ENCODE measurements at places on chromosomes 12 and 14. TPM values are rescaled to one million over a fixed set of nuclear protein-coding genes. Genes with fewer than 3 reads are reported as not detected.

VEZT gene
- 71.2 TPM for total RNA-seq

GRCh38 chr12:39127401-39127800 is 222.0 kb upstream of the CPNE8 start:
- peak; percentile 55 for DNase-seq

DNA sequence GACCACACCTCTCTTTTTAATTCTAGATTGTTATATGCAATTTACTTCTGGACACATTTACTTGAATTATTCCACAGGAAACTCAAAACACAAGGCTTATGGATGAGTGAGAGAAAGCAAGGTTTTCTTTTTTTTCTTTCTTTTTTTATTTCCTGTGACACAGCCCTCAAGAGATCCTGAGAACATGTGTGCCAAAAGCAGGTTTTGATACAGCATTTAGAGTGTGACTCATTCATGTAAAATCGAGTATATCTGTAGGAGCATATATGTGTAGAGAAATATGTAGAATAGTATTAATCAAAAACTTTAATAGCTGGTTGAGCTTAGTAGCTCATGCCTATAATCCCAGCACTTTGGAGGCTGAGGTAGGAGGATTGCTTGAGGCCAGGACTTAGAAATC is 4.4 kb upstream of the MAX start:
- DNase-seq: no peak

GRCh38 chr14:25086821-25087396 is 37.0 kb upstream of the STXBP6 start:
- DNase-seq: no peak

- peak; percentile 58 for DNase-seq
Observed at GRCh38 chr14:60090864-60091519, 731 bp upstream of the PCNX4 start.

- DNase-seq: no peak
Observed at GRCh38 chr12:6336889-6337853, 4.7 kb downstream of the TNFRSF1A start.

DNA sequence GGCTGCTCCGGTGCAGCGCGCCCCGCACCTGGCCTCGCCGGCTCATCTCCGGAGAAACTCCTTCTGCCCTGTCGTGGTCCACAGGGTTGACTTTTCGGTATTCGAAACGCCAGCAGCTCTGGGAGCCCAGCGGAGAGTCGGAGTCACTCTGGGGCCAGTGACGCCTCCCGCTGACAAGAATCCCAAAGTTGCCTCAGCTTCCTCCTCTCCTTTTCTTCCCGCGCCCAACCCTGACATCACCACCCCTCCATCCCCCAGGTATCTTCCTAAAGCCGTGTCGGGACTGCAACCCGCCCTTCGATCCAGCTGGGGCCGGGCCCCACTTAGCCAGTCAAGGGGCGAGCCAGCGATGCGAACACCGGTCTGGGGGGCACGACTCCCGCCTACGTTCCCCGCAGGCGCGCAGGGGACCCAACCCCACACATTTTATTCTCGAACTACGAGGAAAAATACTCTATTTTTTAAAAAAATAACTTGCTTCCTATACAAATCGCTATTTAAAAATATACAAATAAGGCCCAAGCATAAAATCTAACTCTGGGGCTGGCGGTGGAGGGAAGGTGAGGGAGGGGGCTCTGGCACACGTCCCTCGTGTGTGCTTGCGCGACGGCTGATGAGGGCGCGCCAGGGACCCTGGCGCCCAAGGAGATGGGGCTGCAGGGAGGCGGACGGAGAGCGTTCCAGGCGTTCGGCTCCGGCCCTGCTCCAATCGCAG is 2.1 kb downstream of the NKX2-8 start:
- DNase-seq: no peak

GRCh38 chr12:27336282-27336653 is 3.6 kb downstream of the BMAL2 start:
- DNase-seq: no peak

- DNase-seq: peak; percentile 73
Observed at GRCh38 chr12:27185234-27186021, 58.7 kb upstream of the STK38L start.

DNA sequence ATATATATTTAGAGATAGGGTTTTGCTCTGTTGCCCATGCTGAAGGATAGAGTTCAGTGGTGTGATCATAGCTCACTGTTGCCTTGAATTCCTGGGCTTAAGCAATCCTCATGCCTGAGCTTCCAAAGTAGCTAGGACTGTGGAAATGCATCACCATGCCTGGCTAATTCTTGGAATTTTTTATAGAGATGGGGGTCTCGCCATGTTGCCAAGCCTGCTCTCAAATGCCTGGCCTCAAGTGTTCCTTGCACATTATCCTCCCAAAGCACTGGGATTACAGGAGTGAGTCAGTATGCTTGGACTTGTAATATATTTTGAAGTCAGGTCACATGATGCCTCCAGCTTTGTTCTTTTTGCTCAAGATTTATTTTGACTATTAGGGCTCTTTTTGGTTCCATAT is 178.0 kb downstream of the RPAP3 start:
- no peak for DNase-seq

DNA sequence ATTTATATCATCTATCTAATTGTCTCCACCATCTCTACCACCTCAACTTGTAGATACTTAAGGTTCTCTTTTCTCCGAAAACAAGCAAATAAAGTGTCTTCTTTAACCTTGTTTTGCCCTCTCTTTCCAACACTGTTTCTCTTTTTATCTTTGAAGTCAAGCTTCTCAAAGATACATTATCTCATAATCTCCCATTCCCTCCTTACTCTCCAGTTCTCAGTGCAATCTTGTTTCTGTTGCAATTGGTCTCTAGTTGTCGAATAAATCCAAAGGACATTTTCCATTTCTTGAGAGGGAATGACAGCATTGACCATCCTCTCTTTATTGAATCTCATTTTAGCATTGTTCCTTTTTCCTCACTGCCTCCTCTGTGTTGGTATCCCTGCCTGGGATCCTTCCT is 383.3 kb downstream of the SOX5 start:
- no peak for DNase-seq

DNA sequence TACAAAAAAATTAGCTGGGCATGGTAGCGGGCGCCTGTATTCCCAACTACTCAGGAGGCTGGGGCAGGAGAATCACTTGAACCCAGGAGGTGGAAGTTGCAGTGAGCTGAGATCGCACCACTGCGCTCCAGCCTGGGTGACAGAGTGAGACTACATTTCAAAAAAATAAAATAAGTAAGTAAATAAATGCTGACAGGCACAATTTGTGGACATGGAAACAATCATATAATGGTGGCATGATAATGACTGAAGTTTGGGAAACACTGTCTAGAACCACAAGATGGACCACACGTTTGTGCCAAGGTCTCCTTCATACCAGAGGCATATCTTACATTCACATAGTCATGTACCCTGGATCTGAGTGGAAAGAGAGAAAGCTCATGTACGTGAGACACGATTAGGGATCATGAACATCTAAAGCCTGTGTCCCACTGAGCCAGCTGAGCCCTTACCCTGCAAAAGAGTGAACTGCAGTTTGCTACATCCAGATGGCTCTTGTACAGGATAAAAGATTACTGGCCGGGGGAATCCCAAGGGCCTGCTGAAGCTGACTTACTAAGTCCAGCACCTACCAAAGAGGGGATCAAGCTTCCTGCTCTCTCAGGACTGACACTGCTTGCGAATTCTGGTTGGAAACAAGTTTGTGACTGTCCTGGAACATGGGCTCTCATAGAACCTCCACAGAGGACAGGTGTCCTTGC is 62.9 kb downstream of the TRAFD1 start:
- no peak for DNase-seq

- DNase-seq: no peak
Observed at GRCh38 chr12:19688532-19688931, 249.2 kb downstream of the AEBP2 start.

DNA sequence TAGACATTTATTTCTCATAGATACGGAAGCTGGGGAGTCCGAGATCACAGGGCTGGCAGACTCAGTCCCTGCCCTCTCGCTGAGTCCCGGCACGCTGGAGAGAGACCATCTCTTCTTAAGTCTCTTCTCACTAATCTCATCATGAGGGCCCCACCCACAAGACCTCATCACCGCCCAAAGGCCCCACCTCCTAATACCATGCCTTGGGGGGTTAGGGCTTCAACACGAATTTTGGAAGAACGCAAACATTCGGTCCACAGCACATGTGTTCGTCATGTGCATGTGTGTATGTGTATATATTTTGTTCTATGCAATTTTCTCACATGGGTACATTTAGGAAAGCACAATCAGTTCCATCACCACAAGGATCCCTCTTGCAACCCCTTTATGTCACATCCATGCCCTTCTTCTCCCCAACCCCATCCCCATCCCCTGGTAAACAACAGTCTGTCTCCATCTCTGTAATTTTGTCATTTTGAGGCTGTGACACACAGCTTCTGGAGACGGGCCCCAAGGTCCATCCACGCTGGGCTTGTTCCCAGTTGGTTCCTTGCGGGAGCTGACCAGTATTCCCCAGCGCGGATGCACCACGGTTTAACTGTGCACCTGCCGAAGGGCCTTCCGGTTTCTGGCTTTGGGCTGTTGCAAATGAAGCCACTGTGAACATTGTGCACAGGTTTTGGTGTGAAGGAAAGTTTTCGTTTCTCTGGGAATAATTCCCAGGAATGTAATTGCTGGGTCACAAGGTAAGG is 317.5 kb upstream of the DIO3 start:
- DNase-seq: no peak

DNA sequence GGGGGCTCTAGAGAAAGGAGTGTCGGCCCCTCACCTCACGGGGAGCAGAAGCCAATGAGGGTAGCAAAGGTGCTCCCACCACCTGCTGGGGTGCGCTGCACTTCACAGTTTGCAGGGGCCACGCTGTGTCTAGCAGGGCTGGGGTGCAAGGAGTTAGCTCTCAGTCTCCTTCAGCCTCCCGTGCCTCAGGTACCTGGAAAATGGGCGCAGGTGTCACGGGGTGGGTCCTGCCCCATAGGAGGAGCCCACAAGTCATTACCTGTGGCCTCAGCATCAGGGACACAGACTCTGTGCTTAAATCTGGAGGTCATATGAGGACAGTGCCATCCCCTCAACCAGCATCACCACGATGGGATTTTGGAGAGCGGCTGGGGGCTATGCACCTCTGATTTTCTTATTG is 326.7 kb downstream of the ADGRD1 start:
- DNase-seq: no peak

DNA sequence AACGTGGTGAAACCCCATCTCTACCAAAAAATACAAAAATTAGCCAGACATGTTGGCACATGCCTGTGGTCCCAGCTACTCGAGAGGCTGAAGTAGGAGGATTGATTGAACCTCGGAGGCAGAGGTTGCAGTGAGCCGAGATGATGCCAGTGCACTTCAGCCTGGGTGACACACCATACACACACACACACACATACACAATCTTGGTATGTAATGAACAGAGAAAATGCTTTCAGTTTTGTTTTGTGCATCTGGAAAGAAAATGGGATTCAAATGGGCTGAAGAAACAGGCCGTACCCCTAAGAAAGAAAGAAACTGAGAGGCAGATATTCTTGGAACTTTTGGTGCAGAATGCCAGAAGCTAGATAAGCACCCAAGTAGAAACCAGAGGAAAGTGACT is 107.2 kb downstream of the PDE3A start:
- DNase-seq: peak; percentile 57

GRCh38 chr12:117470804-117471203 is 109.4 kb upstream of the NOS1 start:
- DNase-seq: no peak

- no peak for DNase-seq
Observed at GRCh38 chr14:44979273-44979672, 17.3 kb downstream of the TOGARAM1 start.

DNA sequence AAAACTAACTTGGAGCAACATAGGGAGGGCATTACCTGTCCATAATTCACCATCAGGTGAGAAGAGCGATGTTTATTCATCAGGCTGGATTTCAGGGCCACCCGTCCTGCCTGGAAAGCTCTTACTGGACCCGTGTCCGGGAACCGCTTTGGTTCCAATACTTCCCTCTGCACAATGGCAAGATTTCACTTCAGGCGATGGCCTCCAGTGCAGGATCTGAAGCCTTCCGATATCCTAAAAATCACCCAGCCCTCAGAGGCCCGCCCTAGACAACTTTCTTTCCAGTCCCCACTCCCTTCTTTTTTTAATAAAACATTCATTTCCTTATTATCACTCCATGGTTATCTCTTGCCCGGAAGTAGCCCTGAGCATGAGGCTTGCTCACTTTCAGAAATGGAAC is 92.5 kb downstream of the BCL11B start:
- no peak for DNase-seq

DNA sequence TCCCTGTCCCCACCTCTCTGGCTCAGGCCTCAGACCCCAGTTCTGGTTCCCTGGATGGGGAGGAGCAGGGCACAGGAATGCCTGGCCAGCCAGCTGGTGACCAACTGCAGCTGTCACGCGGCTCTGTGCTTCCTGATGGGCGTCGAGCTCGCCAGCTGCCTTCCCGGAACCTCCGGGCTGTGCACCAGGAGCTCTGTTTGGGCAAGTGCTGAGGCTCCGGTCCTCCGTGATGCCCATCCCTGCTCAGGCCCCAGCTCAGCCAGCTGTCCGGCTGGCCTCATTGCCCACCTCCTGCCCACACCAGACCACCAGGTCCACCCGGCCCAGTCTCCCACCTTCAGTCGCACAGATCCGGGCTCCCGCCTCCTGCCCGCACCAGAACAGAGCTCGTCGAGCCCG is 4.8 kb downstream of the IFFO1 start:
- no peak for DNase-seq

DNA sequence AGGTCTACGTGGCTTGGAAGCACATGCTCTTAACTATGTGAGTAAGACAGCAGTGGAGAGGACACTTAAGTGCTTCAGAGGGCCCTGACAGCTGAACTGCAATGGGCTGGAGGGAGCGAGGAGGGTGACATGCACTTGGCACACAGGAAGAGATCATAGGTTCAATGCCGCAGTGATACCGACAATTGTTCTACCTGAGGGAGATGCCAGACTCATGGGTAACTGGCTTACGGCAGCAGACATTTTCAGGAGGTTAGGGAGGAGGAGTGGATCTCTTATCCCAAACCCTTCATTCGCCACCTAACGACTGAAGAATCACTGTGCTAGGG is 68.4 kb downstream of the NTF3 start:
- no peak for DNase-seq

DNA sequence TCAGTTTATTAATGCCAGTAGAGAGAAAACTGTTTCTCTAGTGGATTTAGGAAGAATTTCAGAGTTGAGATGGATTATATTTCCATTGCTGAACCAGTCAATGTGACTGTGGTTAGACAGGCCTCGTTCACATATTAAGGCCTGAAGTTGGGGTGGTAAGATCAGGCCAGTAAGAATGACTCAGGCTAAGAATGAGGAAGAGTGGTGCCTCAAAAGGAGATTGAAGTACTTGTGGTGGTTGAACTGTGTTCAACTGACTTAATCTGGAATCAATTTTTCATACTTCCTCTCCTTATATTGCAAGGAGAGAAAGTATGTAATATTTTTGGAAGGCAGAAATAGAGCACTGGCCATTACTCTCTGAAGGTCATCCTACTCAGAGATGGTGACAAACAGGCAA is 37.8 kb upstream of the ATF7IP start:
- DNase-seq: peak; percentile 24

Measured in H4 (cell line).